ENCODE measurements at places on chromosomes 6 and 20.
A peak's percentile ranks its signal among the peaks of the same experiment; 100 is the strongest.

DNA sequence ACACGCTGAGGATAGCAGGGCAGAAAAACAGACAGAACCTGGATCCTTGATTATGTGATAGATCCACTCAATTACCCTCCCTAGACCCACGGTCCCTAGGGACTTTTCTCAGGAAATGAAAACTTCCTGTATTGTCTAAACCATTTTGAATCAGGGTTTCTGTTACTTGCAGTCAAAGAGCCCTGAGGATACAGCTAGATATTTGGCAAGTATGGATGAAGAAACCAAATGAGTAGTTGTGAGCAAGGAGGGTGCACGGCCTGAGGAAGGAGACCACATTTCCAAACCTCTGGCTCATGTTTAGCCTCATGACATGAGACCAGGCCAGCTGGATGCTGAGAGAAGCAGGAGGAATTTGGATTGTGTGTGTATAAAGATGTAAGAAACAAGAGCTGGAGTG, 91.6 kb downstream of the MRPL14 start:
- no peak for DNase-seq

- DNase-seq, result no peak
Measured at GRCh38 chr20:10411673-10412072, 22.3 kb downstream of the MKKS start.

DNA sequence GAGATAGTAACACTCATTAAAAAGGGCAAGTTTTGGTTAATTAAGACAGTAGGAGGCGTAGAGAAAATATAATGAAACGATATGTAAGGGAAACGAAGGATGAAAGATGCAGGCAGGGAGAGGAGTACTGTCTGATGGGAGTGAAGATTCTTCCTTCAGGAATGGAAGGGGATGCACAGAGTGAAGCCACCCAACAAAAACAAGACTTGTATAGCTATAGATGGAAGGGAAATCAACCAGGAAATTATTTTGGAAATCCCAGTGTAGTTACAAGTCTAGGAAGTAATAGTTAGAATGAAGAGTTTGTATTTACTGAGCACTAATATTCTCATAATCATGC, 19.7 kb upstream of the HLA-DRB1 start:
- no peak for DNase-seq

GRCh38 chr6:115404446-115404845, 656.2 kb downstream of the FRK start:
- DNase-seq, result no peak

GRCh38 chr20:63536241-63536977, 767 bp downstream of the PTK6 start:
- DNase-seq, result no peak

DNA sequence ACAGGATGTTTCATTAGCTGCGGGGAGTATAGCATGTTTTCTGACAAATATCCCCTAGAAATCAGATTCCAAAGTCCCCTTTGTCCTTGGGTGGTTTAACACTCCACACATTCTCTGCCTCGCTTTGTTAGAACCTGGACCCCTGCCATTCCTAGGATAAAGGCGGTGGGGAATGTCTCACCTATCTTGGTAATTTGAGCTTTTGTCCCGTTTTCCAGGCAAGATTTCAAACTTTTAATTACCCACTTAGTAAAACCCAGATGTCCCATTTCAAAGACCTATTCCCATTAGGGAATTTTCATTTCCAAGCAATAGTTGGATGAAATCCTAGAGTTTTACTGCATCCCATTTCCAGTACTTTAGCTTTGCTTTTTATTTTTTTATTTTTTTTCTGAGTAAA, 501.0 kb upstream of the MAP3K7 start:
- DNase-seq, result peak; percentile 92

GRCh38 chr6:105431226-105431625, 28.3 kb upstream of the PREP start:
- DNase-seq, result peak; percentile 44

- DNase-seq, result no peak
Measured at GRCh38 chr6:24897186-24897585, 38.6 kb downstream of the RIPOR2 start.

DNA sequence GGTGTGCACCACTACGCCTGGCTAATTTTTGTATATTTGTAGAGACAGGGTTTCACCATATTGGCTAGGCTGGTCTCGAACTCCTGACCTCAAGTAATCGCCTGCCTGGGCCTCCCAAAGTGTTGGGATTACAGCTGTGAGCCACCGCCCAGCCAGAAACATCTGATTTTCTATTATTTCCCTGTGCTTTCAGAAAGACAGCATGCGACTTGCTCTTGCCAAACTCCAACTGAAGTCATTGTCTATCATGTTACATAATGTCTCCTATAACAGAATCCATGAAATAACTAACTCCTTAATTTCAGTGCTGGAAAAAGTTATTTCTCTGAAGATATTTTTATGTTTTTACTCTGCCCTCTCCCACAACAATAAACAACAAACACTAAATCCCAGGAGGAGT, 8.5 kb downstream of the RMND1 start:
- DNase-seq, result no peak

GRCh38 chr6:13554929-13555333, 19.5 kb upstream of the SIRT5 start:
- DNase-seq, result no peak

DNA sequence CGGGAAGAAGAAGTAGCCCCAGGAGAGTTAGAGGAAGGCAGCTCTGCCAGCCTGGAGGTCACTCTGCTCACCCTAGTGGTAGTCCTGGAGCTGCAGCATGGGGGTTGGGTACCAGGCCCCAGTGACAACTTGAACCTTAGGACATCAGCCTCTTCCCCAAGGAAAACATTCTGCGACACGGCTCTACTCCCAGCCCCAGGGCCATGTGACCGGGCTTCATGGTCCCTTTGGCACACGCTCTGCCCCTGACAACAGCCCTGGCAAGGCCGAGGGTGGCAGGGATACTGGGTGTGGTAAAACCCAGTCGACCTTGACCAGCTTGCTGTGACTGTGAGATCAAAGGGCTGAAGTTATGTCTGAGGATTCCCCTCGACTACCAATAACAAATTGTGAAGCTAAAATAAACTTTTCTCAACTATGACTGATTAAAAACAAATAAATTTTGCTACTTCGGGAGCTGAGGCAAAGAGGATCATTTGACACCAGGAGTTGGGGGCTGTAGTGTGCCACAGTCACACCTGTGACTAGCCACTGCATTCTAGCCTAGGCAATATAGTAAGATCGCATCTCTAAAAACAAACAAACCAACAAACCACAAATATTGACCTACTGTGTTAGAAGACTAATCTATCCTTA, 24.4 kb upstream of the ARID1B start:
- no peak for DNase-seq

DNA sequence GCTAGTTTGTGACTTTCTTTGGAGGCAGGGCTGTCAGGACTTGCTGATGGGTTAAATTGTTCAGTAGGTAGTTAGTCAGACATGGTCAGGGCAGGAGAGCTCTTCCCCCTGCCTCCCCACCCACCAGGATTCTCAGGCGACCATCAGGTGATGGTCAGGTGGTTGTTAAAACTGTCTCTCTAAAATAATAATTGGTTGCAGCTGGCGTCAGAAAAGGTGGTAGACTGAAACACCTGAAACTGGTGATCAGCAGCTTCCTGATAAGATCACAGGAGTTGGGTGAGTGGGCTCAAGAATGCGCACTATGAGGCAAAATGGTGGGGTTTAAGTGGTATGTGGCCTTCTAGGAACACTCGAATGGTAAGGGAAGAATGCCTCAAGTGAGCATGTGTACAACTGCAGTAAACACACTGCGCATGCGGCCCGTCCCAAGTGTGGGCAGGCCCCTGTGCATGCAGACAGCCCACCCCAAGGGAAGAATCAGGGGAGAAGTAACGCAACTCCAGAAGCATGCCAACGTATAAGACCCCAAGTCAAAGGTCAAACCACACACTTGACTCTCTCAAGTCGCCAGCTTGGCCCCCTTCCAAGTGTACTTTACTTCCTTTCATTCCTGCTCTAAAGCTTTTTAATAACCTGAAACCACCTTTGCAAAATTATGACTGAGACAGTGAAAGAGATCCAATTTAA, 7.9 kb upstream of the BLCAP start:
- DNase-seq, result peak; percentile 7

DNA sequence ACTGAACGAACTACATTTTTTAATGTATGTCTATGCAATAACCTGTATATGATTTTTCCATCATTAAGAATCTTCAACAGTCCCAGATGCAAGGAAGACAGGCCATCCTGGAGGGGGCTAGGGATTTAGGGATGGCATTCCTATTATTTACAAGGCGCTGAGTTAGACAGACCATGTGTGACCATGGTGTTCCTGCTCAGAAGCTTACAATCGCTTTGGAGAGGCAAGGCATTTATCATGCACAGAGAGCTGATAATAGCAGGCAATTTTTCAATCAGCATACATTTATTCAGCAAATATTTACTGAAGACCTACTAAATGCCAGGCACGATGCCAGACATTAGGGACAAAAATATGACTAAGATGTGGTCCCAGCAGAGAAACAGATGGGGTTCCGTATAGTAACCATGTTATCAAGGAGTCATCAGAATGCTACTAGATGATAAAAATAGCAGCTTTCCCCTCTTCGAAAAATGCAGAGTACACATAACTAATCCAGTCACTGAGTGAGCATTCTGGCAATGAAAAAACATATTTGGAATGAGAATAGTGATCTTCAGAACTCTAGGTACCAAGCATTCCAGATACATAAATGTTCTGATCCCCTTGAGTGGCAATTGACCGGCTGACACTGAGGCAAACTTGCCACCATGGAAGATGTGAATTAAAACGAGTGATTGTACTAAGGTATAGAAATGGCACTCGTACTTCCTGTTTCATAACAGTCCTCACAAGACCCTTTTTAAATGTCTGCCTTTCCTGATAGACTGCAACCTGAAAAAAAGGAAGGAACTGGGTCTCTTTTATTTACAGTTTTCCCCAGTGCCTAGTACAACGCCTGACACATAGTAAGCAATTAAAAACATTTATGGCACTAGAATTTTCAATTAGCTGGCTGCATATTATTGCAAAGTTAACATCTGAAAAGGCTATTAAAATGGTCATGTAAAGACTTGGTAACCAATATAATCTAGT, 135.7 kb downstream of the ATXN1 start:
- DNase-seq, result no peak

GRCh38 chr6:89034586-89035251, 45.8 kb upstream of the PNRC1 start:
- no peak for DNase-seq

DNA sequence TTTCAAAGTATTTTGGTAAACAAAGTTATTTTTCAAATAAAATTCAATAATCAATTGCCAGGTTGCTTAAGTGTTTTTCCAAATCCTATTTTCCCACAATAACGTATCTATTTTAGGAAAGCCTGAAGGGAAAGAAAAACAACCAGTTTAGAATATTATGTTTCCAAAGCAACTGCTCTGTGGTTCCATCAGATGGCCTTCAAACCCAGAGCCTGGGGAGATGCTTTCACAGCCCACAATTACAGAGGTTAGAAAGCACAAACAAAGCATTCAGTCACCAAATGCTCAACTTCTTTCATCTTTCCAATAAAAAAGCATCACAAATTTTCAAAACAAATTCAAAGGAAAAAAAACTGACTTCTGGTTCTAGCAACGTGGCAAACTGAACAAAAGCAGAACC, 66.0 kb downstream of the ELOVL5 start:
- DNase-seq, result no peak

DNA sequence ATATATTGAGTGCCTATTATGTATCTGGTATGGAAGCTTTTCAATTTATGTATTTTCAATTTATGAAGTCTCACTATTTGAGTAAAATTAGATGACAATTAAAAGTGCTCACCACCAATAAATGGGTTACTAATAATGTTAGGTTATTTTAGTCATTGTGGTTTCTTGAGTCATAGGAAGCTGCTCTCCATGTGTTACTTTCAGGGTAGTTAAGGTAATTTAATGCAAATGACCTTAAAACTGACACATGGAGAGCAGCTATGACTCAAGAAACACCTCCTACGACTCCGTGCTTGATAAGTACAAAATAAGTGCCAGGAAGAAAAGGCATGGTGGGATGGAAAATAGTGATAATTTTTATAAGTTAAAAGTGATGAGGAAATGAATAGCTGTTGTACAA, 16.5 kb upstream of the TINAG start:
- DNase-seq, result no peak

DNA sequence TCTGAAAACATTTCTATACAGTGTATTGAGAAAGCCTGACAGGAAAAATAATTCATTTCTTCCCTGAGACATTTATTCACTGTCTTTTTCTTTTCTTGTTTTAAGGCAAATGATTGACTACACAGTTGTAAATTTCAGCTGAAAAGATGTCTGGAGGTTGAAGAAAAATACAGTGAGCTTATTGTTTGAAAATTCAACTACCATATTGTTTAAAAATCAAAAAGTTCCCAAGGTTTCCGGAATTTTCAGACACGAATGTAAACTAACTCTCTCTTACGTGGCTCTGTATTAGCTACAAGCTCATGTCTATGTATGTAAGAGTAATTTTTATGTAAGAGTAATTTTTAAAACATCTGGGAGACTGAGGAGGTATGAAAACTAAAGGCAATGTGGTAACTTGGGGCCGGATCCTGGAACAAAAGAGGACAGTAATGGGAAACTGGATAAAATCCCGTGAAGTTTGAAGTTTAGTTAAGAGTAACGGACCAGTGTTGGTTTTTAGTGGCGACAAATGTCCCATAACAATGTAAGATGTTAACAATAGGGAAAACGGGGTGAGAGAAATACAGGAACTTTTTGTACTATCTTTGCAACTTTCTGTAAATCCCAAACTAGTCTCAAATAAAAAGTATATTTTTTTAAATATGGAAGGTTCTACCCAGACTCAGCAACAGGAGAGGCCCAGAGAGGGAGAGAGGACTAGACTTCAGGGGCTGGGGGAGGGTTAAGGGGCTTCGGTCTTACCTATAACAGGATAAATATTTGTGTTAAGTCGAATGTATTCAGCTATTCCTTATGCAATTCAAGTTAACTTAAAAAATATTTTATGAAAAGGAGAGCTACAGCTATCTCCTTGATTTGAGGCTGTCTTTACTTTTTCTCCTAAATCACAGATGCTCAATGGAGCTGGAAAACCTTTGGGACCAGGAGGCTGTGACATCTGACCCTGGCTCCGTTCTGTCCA, 1.3 kb downstream of the PTGIS start:
- no peak for DNase-seq

- no peak for DNase-seq
Measured at GRCh38 chr6:34468378-34468892, 2.6 kb downstream of the PACSIN1 start.
